Adrenal gland (tissue), 19 donors: ENCODE measurements at places on chromosomes 5 and 9. TPM values are rescaled to one million over a fixed set of nuclear protein-coding genes. Genes with fewer than 3 reads are reported as not detected.
A peak's percentile ranks its signal among the peaks of the same experiment; 100 is the strongest.

ANKDD1B gene
- total RNA-seq = 0.58 TPM

ANKRD18B gene
- not detected for total RNA-seq

BNC2 gene
- total RNA-seq = 6.1 TPM

DNA sequence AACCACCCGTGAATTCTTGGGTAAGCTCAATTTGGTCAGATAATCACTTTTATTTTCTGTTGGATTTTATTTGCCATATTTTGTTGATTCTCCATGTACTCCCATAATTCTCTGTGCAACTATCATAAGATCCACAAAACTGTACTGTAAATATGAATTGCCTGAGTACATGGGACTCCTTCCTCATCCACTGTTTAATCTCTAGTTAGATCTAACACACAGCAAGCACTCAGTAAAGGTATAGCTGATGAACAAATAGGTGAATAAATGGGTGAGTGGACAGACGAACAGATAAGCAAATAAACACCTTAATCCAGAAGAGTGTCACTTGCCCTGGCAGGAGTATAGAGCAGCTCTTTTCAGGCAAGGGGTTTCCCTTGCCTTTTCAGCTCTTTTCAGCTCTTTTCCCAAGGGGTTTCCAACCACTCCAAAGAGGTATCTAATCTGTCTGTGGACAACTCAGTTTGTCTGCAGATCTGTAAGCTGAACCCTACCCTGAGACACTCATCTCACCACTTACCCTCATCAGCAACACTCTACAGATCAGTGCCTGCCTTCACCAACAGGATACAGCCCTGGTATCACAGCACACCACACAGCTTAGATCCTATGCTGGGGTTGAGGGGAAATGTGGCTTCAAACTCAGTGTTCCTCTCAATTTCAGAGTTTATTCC is 51.2 kb downstream of the SIL1 start:
- no peaks in the 10 kb centered on the region for H3K27me3 ChIP-seq
- H3K27ac ChIP-seq = no peak overlapping the region
- H3K36me3 ChIP-seq = no peaks in the 10 kb centered on the region
- H3K4me3 ChIP-seq = no peak overlapping the region
- DNase-seq = no peak
- H3K4me1 ChIP-seq = peaks cover 19% of the 10 kb centered on the region

GRCh38 chr5:140635291-140636257 is 2.6 kb upstream of the CD14 start:
- peak; percentile 33 for DNase-seq
- H3K4me3 ChIP-seq = no peak overlapping the region
- peaks cover 39% of the 10 kb centered on the region for H3K4me1 ChIP-seq
- no peaks in the 10 kb centered on the region for H3K27me3 ChIP-seq
- H3K27ac ChIP-seq = no peak overlapping the region

- no peak overlapping the region for H3K27ac ChIP-seq
- H3K4me3 ChIP-seq = no peak overlapping the region
- H3K36me3 ChIP-seq = no peaks in the 10 kb centered on the region
These were observed 35.8 kb downstream of the PTCH1 start for GRCh38 chr9:95481000-95481399.
